ENCODE measurements at places on chromosomes 16 and 17.
A peak's percentile ranks its signal among the peaks of the same experiment; 100 is the strongest.

DNA sequence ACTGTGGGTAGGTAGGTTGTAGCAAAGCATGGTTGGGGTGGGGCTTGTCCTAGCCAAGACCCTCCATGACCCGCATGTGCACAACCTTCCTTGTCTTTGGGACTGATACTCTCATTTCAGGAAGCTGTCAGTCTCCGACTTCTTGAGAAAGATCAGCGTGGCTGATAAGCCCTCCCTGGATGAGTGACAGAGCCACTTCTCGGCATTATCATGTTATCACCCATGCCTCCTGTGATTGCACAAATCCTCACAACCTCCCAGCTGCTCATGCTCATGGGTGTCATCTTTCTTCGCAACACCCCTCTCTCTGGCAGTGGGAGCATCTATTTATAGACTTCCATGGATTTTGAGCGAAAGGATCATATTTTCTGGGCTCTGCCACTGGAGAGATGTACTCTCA is 314.2 kb downstream of the FOXL1 start:
- no peak for DNase-seq

- DNase-seq = no peak
Observed at GRCh38 chr16:86982912-86983311, 334.3 kb downstream of the C16orf95 start.

DNA sequence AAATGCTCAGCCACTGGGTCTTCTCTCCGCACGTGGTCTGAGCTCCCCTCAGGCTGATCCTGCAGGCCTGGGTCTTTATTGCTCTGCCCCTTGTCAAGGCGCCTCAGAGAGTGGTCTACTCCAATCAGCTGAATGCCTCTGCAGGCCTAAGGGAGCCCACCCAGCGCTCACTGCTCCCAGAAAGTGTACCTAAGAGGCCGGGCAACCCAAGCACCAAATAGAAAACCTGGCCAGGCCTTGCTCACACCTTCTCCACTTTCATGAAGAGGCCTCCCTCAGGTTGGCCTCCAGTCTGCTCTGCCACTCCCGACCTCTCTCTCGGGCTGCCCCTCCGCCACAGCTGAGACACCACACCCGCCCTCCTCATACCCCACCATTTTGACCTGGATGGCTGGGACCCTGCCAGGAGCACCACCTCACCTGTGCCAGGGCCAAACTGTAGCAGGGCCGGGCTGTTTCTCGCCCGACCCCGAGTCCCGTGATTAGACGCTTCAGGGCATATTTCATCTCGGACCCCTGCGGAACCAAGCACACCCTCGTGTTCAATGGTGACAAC is 665 bp downstream of the MYBBP1A start:
- no peak for DNase-seq

- DNase-seq = no peak
Observed at GRCh38 chr17:18933102-18934058, 18.6 kb upstream of the SLC5A10 start.

- DNase-seq = no peak
Observed at GRCh38 chr17:76528156-76528527, 9.4 kb downstream of the CYGB start.

DNA sequence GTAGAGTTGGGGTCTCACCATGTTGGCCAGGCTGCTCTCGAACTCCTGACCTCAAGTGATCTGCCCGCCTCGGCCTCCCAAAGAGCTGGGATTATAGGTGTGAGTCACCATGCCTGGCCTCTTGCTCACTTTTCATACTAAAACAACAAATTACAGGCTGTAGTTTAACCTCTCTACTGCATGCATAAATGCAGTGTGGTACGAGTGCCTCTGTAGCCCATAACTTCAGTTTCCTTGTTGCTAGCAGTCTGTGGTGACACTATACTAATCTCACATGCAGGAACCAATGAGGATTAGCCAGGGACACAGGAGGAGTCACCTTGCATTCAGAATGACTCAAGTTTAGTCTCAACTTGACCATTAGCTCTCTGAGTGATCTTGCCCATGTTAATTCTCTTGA is 20.1 kb downstream of the HMOX2 start:
- DNase-seq = no peak

- DNase-seq = peak; percentile 30
Observed at GRCh38 chr17:38326996-38327792, 16.6 kb downstream of the GPR179 start.

DNA sequence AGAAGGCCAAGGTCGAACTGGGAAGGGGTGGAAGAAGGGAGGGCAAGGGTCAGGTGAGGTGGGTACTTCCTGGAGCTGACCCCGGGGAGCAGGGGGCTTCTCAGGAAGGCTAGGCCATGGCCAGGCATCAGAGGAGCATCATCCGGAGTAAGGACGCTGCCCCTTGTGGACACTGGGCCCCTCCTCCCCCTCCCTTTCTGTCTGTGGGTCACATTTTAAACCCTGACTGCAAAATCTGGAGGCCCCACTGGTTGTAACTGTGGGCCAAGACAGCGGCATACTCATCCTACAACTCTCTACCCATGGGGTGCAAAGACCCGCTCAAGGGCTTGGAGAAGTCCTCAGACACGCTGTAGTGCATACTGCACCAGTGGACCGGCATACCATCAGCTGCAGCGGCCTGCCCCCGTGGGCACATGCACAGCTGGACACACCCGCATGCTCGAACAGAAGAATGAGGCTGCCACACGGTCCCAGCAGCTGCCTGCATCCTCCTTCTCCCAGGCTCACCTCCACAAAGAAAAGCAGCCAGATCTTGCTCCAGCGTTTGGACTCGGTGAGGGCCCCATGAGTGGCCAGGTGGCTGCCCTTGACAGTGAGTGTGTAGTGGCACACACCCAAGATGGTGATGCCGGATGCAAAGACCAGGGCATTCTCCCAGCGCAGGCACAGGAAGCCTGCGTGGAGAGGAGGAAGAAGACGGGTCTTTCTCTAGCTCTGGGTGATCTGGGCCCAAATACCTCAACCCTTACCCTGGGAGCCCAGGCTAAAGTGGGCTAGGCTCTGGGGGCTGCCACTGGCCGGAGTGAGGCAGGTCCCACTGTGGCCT is 1.2 kb downstream of the FADS6 start:
- no peak for DNase-seq

GRCh38 chr17:2911035-2911754 is 115.0 kb downstream of the RAP1GAP2 start:
- no peak for DNase-seq

GRCh38 chr17:76155988-76156661 is 15.1 kb upstream of the FOXJ1 start:
- DNase-seq = peak; percentile 18

DNA sequence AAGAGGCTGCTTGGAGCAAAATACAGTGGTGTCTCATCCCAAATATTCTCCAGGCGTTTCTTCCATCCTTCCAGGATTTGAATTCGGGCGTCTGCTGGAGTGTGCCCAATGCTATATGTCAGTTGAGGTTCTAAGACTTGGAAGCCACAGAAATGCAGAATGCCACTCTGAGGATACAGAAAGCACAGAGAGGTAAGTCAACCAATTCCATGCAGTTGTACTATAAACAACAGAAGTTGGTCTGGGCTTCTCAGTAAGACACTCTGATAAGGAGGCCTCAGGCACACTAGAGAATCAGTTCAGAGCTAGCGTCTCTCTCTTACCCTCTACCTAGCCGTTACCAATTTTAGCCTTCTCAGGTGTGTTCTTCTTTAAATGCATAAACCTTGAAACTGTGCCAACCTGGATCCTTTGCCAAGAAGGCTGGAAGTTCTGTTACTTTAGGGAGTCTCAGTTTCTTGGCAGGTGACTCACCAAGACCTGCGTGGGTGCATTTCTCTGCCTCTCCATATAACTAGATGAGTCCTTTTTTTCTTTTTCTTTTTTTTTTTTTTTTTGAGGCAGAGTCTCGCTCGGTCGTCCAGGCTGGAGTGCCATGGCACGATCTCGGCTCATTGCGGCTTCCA is 15.1 kb downstream of the NQO1 start:
- DNase-seq = no peak

GRCh38 chr16:85428168-85428898 is 184.8 kb upstream of the GSE1 start:
- no peak for DNase-seq

DNA sequence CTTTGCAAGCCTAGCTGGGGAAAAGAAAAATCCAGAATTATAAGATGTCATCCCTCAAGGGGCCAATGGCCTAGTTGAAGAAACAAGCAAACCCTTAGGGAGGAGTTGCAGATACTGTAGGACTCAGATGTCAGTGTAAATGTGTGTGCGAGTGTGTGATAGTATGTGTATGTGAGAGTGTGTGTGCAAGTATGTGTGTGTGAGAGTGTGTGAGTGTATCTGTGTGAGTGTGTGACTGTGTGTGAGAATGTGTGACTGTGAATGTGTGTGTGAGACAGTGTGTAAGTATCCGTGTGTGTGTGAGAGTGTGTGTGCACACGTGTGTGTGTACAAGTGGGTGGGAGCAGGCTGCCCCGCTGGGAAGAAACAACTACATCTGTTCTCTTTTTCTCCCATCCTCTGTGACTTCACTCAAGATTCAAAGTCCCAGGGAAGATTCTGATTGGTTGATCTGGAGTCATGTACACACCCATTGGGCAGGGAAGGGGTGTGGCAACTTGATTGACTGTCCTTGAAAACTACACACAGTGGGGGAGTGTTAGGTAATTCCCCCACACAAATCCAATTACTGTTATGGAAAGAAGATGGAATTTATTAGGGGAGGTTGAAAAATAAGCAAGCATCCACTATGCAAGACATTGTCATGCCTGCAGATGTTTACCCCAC is 40.7 kb downstream of the IRX3 start:
- no peak for DNase-seq

DNA sequence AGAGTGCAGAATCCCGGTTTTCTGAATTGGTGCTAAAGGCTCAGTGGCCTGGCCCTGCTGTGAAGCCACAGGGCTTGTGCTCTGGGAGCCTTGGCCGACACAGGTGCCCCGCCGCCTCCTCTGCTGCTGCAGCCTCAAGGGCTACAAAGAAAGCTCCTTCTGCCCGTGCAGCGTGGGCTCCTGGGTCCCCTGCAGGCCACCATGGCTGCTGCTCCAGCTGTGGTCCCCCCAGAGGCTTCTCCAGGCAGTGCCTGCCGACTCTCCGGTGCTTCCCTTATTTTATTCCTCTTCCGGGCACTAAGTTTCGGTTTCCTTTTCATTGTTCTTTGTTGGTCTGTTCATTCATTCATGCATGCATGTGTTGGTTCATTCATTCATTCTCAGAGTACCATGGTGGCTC is 53.1 kb downstream of the CMIP start:
- DNase-seq = no peak

DNA sequence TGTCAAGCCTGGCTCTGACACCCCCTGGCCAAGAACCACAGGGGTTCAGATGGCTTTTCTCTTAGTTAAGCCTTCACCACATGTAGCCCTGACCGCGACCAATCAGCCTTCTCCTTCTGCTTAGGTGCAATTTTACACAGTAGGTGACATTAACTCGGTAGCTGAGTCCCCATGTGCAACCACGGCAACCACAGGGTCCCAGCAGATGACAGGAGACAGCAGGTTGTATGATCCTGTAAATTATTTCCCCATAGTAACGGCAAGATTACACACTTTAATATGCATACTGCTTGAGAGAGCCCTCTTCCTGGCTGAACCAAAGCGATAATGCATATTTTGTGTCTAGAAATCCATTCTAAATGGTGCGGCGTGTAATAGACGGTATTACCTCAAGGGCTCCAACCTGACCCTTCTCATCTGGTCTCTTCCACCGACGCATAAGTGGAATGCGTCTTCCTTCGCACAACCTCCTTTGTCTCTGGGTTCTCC is 458.7 kb upstream of the ZFHX3 start:
- no peak for DNase-seq

DNA sequence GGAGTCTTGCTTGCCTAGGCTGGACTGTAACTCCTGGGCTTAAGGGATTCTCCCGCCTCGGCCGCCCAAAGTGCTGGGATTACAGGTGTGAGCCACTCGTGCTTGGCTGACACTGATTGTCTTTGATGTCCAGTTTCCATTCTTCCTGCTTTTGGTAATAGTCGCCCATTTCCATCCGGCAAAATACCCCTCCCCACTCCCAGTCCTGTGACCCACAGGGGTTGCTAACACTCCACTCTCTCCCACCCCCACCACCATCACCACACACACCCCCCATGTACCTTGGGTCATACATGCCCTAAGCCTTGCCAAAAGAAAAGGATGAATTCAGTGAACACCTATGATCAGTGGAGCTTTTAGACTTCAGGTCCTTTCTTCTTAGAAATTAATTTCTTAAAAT is 52.8 kb upstream of the MYH10 start:
- no peak for DNase-seq

DNA sequence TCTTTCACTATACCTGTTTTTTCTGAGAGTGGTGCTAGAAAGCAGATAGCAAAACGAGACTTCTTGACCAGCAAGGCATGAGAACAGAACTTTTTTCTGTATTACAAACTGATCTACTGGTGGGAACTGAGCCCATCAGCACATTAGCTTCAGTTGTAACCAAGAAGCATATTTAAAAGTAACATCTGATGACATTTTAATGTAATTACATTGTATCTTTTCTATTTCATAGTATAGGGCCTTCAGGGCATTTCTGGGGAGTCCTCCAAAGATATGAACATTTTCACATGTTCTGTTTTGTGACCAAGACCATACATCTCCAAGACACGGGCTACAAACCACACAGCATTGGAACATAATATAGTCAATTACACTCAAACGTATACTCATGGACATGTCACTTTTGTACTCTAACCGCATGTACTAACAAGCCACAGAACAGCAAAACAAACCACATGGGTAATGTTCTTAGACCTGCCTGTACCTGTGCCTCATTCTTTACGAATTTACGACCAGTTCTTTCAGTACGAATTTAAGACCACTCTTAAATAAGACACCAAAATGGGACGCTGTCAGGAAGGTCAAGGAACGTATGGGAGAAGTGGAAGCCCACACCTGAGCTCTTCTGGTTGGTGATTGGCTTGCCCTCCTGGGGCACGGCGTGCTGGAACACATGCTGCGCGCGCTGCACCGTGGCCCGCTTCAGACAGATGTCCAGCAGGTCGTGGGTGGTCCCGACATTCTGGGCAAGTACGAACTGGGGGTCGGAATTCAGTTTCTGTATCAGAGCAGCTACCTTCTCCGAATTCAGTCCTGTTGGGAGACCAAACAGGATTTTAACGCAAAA is 825 bp downstream of the BLMH start:
- no peak for DNase-seq

GRCh38 chr16:84032458-84033178 is 10.0 kb downstream of the SLC38A8 start:
- DNase-seq = no peak

DNA sequence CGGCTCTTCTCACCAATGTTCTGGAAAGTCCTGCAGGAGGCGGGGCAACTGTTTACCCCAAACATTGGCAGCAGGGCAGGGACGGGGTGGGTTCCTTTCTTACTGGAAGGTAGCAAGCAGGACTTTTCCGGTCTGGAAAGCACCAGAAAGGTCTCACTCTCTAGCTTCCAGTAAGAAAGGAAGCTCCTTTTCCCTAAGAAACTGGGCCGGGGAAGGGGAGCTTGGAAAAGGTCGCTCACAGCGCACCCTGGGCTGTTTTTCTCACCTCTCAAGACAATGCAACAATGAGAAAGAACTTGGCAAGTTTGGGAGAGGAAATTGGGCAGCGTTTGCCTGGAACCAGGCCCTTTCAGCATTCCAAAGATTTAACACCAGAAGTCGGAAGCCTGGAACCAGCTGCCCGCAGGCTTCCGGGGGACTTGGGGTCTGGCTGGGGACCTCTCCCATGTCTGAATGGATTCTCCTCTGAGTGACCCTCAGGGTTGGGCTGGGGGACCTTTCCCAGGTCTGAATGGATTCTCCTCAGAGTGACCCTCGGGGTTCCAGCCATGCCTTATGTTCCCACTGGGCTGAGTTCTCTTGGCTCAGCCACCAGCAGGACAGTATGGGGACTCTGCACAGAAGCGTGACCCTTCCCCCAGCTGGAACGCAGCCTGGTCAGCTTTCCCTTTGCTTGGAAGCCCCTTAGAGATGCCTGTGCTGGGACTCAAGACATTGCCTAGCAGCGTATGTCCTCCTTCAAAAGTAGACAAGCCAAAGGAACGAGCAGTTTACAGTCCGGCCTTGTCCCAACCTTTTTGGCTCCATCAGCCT is 166.5 kb upstream of the PLCG2 start:
- no peak for DNase-seq
